Placental pericyte (primary cell): ENCODE measurements at places on chromosomes 3 and 15. TPM values are rescaled to one million over a fixed set of nuclear protein-coding genes. Genes with fewer than 3 reads are reported as not detected.

Gene WNT5A
- total RNA-seq, result 128 and 1,124 TPM in 2 replicates

Gene MUC4
- not detected in 2 replicates for total RNA-seq

Gene OR5K2
- not detected in 2 replicates for total RNA-seq

Gene PIGZ
- 1.0 and 2.0 TPM in 2 replicates for total RNA-seq

Gene CPOX
- 18.2 and 50.8 TPM in 2 replicates for total RNA-seq

Gene CHRM5
- total RNA-seq, result under 0.01 TPM in 1 of 2 replicates, not detected in the other

Gene ARHGAP11A
- 3.5 and 43.7 TPM in 2 replicates for total RNA-seq

Gene ACP3
- 3.5 and 21.5 TPM in 2 replicates for total RNA-seq

Gene TMEM212
- not detected in 2 replicates for total RNA-seq

Gene ITPKA
- total RNA-seq, result 3.5 and 7.7 TPM in 2 replicates

Gene SCAMP5
- 0.57 and 2.4 TPM in 2 replicates for total RNA-seq
